ENCODE measurements at places on chromosomes 12 and 14. TPM values are rescaled to one million over a fixed set of nuclear protein-coding genes. Genes with fewer than 3 reads are reported as not detected.

- DNase-seq = no peak
These were observed 204.7 kb downstream of the EPS8 start for GRCh38 chr12:15584366-15585041.

ST8SIA1 gene
- total RNA-seq = 6.2 TPM

NOP9 gene
- total RNA-seq = 13.8 TPM

- DNase-seq = no peak
These were observed 100.8 kb downstream of the CCER1 start for GRCh38 chr12:90854136-90854689.

LGR5 gene
- total RNA-seq = 1.1 TPM

OR6C68 gene
- total RNA-seq = not detected

GRCh38 chr12:42450248-42450647, 124.3 kb downstream of the PPHLN1 start:
- no peak for DNase-seq

HCAR2 gene
- 24.1 TPM for total RNA-seq

SLC22A17 gene
- total RNA-seq = 17.2 TPM

DNA sequence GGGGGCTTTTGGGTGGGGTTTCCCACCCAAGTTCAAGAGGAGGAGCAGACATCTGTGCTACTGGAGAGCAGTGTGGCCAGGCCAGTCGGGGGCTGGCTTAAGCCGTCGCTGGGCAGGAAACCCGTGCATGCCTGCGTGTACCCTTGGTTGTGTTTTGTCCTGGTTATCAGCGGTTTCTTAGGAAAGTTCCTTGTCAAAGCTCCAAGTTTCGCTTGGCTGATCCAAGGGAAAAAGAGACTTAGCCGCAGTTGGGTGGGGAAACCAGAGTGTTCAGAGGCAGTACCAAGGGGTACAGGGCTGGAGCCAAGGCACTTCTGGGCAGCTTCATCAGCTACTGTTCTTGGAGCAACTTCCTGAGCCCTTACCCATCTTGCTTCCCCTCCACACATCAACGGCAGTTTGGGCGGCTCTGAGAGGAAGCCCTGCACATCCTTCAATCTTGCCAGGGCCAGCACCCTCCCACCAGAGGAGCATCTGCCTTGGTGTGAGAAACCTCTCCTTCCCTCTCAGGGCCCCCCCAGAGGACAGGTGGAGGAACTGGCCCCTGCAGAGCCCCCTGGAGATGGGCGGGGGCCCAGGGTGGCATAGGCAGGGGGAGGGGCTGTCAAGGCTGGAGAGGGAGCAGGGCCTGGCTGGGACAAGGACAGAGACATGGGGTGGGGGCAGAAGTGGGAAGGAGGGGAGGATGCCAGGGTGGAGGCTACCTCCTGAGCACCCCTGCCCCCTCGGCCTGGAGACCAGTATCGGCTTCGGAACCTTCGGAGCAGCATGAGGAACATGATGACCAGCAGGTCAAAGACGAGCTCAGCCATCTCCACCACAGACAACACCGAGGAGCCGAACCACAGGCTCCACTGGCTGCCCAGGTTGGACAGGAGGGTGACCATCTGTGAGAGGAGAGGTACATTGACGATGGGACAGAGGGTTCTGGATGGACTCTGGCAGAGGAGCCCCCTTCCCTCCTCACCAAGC, 5.8 kb upstream of the TNFRSF1A start:
- DNase-seq = peak; percentile 79

DNA sequence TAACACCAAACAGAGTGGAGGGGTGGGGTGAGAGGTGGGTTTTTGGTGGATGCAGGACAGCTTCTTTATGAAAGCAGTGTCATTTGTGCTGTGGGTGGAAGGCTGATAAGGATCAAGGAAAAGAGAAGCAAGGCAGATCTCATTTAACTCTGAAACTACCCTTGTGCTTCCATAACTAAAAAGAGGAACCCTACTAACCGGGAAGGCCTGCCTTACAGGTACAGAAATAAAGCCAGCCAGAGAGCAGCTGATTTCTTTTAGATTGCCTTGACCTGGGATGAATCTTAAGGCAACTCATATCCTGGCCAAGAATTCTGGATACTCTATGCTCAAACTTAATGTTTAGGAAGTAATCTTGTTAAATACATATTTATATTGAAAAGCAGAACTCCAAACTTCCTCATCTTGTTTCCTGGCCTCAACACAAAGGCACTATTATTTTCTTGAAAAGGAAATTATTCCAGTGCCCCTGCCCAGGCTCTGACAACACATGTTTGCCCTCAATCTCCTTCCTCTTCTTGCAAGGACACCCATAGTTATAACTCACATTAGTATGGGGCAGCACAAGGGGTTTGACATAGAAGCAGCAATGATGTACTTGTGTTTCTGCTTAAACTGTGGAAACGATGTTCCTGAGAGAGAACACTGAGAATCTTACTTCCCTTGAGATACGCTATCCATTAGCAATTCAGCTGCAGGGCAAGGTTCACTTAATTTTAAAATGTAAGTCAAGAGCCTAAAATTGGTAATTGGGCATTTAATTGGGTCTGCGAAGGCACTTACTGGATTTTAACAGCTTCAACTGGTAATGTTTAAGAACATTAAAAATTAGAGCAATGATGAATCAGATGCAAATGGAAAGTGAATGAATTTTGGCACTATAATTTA, 173.7 kb downstream of the STXBP6 start:
- DNase-seq = no peak

- DNase-seq = peak; percentile 90
These were observed 20.4 kb downstream of the FOS start for GRCh38 chr14:75299059-75299458.

STAC3 gene
- total RNA-seq = 0.76 TPM

SIX6 gene
- not detected for total RNA-seq

DNA sequence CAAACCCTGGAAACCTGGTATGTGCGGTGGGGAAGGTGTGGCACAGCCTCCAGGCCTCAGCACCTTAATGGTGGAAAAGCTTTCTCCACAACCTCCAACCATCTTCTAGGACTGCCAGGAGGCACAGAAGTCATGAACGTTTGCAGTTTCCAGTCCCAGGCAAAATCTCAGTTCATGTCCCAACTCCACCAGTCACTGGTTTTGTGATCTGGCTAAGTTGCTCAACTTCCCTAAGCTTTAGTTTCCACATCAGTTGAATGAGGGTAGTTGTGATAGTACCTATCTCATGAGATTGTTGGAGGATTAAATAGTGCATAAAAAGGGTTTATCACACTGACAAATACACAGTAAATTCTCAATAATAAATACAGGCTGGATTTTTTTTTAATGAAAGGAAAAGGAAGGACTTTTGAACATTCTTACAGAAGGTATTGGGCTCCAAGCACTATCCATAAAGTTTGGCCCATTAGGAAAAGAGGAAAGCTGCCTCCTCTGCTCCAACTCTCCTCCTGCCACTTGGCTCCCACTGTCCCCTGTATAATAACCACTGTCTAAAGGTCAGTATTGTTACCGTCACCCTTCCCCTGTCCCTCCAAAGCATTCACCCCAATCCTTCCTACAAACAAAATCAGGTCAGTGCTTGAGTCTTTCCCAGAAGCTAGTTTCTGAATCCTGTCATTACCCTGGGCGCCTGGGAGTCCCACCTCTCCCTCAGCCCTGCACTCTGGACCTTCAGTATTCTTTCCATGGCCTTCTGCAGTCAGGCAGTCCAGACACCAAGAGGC, 6.3 kb downstream of the PCK2 start:
- DNase-seq = no peak

DNA sequence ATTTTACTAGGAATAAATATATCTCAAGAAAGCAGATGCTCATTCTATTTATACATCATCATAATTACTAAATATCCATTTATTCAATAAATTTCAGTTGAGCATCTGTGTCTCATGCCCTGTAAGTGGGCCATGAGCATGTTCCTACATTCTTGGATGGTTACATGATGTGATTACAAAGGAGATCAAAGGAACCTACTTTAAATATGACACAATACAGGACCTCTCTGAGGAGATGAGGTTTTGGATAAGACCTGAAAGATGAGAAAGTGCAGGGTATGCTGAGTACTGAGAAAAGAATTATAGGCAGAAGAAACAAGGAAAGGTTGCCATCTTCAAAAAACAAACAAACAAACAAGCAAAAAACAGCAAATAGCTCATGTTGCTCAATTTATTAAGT, 105.4 kb upstream of the CNTN1 start:
- DNase-seq = no peak

- no peak for DNase-seq
These were observed 66.9 kb upstream of the CLMN start for GRCh38 chr14:95386536-95387095.

DNA sequence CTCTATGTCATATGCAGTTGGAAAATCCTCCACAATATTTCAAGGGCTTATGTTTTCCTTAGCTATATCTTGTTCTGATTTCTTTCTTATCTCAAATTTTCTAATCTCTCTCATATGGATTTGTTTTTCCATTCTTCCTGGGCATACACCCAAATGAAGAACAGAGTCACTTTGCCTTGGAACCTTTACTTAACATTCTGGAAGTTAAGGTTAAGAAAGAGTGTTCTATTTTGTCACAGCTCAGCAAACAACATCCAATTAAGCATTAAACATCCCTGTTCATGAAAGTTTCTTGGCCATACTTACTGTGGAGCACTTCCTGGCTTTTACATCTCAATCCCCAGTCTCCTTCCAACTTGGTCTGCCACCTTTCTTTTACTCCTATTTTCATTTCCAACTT, 5.3 kb downstream of the NAV3 start:
- DNase-seq = no peak

DNA sequence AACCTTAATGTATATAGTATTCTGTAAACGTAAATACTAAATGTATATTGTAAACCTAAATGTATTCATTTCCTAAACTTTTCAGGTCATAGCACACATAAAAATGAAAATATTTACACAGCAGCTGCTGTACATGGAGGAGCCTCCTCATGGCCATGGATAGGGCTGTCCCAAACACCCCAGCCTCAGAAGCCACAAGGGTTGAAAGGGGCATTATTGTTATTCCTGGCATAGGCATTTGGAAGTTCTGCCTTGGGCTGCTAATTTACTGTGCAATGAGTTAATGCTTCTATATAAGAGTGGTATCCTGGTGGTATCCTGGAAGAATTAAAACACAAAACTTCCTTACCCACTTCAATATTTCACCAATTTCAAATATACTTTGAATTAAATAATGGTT, 159.4 kb downstream of the SLC5A8 start:
- DNase-seq = no peak

- no peak for DNase-seq
These were observed 5.8 kb downstream of the KDM2B start for GRCh38 chr12:121575051-121575450.

DNA sequence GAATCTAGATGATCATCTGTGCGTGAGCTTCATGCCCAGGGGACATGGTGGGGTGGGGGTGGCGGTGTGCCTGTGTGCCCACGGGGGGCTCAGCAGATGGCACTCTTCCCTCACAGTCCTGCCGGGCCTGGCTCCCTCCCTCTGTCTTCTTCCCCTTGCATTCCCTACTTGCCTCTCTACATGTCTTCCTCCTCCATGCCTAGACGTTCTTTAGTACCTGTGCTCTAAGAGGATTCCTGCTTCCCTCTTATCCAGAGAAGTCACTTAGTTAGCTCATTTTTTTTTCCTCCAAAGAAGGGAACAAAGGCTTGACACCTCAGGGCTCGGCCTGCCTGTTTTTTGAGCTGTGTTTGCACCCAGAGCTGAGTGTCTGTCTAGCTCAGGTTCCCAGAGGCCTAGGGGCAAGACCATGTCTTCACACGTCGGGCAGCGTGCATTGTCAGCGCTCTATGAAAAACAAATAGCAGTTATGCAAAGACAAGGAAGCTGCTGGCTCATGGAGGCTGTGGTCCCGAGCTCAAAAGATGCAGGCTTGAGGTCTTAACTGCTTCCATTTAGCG, 48.8 kb downstream of the NINJ2 start:
- DNase-seq = no peak

DNA sequence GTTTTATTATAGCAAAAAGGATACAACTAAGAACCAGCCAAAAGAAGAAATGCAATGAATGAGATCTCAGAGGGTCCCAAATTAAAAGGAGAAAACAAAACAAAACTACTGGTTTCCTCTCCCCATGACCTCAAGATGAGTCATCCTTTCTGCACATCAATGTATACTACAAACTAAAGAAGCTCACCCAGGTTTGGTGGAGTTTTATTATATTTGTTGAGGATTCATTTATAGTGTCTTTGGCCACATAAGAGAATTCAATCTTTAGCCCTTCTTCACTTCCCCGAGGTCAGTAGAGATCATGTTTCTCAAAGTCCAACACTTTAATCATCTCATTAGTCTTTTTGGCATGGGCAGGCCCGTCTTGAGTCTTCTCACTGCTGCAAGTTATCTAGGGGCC, 210.6 kb downstream of the SLC6A15 start:
- no peak for DNase-seq

RNASE7 gene
- total RNA-seq = 83.3 TPM

DNA sequence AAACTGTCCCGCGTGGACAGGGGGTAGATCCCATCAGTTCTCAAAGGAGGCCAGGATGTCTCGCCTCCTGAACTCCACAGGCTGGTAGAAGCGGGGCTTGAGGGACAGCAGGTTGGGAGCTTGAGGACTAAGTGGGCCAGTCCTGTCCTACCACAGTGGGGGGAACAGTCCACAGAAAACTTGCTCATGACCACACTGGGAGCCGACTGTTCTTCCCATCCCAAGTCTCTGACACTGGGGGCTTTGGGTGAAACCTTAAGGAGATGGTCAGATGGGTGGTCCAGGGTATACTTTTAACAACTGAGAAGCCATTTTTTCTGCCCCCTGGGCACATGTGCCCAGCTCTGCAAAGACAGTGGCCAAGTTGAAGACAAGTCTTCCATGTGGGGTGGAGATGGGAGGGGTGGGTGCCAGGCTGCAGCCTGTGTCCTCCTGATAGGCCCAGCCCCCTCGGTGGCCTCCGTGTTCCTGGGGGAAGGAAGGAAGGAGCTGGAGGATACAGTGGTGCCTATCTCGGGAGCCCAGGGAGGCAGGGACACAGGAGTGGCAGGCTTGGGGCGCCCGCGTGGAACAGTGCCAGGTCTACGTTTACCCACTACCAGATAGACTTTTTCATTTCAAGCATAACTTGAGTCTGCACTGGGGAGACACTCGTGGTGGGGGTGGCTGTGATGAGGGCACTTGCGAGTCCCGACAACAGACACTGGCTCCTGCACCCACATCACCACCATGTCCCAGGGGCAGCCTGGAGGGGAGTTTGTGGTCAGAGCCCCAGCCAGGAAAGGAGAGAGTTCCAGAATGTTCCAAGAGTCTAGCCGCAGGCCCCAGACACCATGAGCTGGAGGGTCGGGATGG, 14.7 kb downstream of the RHOF start:
- DNase-seq = no peak

FUT8 gene
- total RNA-seq = 26.4 TPM

ARMH4 gene
- total RNA-seq = 3.6 TPM

DNA sequence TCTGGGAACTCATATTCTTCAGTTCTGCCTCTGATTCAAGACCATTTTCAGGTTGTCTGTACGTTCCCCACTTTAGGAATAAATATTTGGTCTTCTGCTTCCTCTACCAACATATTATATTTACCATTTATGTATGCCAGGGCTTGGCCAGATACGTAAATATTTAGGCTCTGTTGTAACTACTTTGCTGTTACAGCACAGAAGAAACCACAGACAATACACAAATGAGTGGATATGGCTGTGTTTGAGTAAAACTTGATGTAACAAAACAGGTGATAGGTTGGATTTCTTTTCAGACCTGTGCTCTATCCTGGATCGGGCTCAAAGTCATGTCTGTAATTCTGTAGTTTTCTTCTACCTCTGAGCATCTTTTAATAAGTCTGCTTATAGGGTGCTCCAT, 37.5 kb downstream of the RAP1B start:
- no peak for DNase-seq
